ENCODE measurements at places on chromosomes 6 and 20. TPM values are rescaled to one million over a fixed set of nuclear protein-coding genes. Genes with fewer than 3 reads are reported as not detected.

- no peak for DNase-seq
These were observed 1.0 kb downstream of the PXDC1 start for GRCh38 chr6:3750317-3751076.

- no peak for DNase-seq
These were observed 66.4 kb downstream of the SSR1 start for GRCh38 chr6:7246401-7247178.

- DNase-seq: no peak
These were observed 75.3 kb downstream of the AIG1 start for GRCh38 chr6:143135797-143136561.

DNA sequence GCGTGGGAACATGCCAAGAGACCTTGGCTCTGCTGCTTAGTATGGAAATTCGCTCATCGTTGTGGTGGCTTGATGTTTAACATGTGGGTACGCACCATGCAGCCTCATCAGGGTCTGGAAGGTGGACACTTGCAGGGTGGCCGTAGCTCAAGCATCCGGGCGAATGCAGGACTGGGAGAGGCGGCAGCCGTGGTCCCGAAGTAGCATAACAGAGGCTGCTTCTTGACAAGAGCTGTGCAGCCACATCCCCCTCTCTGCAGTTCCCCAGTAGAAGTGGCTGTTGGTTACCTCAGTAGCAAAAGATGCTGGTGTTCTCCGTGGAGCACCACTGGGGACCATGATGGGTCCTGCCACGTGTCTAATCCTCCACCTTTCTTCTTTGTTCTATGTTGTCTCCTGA is 195.0 kb downstream of the THBS2 start:
- DNase-seq: no peak

GRCh38 chr6:132730560-132730959 is 16.7 kb upstream of the VNN1 start:
- no peak for DNase-seq

GRCh38 chr6:128097009-128097408 is 196.2 kb upstream of the THEMIS start:
- DNase-seq: no peak

DNA sequence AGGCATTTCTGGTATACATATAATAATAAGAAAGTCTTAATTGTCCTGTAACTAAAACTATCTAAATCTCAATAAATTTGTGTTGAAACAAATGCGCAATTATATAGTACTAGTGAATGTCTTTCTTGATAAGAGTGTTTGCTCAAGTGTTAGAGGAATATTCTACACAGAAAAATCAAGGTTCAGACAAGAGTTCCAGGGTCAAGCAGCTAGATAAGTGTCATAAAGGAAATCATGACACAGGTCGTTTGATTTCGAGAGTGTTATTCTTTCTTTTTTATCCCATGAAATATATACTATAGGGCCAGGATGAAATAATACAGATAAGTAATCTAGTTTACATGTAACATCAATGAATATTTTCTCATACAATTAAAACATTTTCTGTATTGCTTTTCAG is 366.1 kb downstream of the UTRN start:
- no peak for DNase-seq

DNA sequence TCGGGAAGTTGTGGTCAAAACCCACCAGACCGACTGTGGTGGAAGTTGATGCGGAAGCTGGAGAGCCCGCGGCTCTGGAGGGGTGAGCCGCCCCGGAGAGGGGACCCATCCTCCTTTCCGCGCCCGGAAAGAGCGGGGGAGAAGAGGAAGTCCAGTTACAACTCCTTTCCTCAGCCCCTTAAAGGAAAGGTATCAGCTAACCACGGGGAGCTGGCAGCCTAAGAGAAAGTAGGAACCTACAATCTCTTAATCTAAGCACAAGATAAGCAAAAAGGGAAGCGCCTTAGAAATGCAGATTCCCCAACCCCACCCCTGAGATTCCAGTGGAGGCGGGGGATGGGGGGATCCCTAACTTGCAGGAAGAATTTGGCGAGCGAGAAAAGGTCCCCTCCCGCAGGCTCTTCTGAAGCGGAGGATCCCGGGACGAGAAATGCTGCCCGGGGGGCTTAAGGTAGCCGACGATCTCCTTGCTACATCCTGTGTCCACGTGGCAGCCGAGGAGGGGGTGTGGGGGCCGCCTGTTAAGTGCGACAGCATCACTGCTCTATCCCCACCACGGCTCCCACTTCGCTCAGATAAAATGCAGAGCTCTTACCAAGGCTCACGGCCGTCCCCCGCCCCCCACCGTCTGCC is 87.5 kb downstream of the ZFP64 start:
- DNase-seq: no peak

DNA sequence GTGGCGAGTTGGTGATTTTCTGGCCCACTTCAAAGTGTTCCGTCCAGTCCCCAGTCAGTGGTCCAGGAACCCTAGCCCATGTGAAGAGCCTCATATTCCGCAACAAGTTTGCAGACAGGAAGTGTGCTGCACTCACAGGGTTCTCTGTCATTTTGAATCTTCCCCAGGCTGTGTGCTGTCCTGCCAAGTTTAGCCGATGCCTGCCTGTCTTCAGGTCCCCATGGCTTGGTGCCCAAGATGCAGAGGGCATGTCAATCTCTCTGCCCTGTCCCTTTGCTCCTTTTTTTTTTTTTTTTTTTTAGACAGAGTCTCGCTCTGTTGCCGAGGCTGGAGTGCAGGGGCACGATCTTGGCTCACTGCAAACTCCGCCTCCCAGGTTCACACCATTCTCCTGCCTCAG is 69.9 kb upstream of the ATXN1 start:
- DNase-seq: no peak

DNA sequence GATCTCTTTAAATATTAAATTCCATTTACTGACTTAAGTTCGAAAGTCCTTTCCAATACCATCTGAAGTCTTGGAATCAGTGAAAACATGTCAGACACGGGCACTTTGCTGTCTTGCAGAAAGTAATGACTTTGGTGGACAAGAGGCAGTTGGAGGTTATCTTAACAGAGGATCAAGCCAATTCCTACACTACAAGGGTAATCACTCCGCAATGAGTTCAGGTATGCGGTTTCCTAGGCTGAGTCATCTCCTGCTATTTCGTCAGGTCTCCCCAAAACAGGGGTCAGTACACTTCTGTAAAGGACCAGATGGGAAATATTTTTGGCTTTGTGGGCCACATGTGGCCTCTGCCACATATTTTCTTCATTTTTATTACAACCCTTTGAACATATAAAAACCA is 656.6 kb downstream of the KIF16B start:
- DNase-seq: no peak

DNA sequence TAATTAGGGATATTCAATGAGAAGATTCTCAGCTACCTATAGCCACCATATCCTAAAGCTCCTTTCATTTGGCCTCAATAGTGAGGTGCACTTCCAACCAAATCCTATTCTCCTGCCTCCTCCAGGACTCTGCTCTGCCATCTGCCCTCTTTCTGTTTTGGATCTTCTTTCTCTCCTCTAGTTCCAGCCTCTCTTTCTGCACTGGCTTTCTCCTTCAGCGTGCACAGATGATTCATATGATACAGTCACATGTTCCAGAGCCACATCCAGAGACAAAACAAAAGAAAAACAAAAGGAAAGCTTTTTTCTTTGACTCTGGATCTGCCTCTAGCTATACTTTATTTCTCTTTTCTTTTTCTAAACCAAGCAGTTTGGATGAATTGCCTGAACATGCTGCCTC is 531.9 kb upstream of the MAN1A1 start:
- DNase-seq: no peak

- DNase-seq: no peak
These were observed 389.5 kb upstream of the CDH4 start for GRCh38 chr20:60862601-60863000.

DNA sequence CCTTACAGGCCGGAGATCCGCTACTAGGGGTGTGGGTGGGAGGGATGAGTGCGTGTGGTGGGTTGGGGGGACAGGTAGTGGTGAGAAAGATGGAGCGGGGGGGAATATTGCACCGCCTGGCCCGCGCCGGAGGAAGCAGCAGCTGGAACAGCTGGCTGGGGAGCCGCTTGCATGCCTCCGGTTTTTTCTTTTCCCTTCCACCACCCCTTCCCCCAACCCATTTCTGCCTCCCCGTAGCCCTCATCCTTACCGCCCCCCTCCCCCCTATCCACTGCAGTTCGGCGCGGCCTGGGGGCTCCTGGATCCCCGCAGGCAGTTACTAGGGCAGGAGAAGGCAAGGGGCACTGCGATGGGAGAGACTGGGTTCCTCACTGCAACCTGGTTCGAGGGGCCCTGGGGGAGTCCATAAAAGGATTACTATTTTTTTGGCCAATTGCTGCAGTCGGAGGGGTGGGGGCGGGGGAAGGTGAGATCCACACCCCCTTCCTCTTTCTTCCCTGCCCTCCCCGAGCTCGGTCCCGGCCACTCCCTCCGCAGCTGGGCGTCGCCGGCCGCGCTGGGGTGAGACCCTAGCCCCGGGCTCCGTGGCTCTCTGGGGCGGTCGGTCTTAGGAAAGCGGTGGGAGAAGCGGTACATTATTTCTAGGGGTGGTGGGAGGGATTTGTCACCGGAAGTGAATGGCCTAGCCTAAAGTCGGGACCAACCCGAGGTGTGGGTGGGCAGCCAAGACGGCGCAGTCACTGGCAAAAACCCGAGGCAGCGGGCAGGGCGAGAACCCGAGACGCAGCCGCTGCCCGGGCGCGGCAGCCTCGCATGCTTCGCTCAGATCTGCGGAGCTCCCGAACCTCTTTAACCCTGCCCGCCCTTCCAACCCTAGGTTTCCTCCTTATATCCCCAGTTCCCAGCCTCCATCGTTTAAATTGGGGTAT is 824 bp upstream of the TBCC start:
- DNase-seq: no peak

- DNase-seq: no peak
These were observed 250.4 kb upstream of the KCNQ5 start for GRCh38 chr6:72371473-72371872.

GRCh38 chr6:20653085-20653479 is 118.8 kb downstream of the CDKAL1 start:
- no peak for DNase-seq

GRCh38 chr20:23086931-23087411 is 847 bp upstream of the CD93 start:
- DNase-seq: no peak

DNA sequence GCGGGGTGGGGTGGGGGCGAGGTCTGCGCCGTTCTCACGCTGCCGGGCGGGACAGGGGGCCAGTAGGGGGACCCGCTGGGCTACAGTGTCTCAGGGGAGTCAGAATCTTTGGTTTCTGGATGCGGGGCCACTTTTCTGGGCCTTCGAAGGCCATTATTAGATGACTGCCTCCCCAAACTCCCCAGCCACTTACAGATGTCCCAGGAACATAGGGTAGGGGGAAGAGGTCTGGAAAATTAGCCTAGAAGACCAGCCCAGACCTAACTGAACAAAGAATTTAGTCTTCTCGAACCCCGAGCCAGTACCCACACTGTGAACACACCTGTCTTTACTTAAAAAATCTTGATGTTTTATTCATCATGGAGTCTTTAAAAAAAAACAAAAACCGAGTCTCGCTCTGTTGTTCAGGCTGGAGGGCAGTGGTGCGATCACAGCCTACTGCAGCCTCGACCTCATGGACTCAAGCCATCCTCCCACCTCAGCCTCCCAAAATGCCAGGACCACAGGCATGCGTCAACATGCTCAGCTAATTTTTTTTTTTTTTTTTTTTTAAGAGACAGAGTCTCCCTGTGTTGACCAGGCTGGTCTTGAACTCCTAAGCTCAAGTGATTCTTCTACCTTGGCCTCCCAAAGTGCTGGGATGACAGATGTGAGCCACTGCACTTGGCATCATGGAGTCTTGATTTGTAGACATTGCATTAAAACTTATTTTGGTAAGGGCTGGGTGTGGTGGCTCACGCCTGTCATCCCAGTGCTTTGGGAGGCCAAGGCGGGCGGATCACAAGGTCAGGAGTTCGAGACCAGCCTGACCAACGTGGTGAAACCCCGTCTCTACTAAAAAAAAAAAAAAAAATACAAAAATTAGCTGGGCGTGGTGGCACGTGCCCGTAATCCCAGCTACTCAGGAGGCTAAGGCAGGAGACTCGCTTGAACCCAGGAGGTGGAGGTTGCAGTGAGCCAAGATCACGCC is 3.3 kb upstream of the SLC29A1 start:
- DNase-seq: no peak

- no peak for DNase-seq
These were observed 2.6 kb upstream of the BANF2 start for GRCh38 chr20:17697171-17697570.

GRCh38 chr20:57818418-57819181 is 108.8 kb upstream of the PMEPA1 start:
- no peak for DNase-seq

- no peak for DNase-seq
These were observed 1.9 kb upstream of the ULBP1 start for GRCh38 chr6:149961728-149962425.

Gene ZBTB2
- total RNA-seq: 6.8 TPM

Gene LTB
- total RNA-seq: 16.5 TPM

Gene KIAA1755
- 6.0 TPM for total RNA-seq

Gene MAFB
- 3.0 TPM for total RNA-seq

Gene PHACTR1
- total RNA-seq: 17.0 TPM

Gene MCCD1
- not detected for total RNA-seq

Gene PCED1A
- 22.7 TPM for total RNA-seq

Gene SYTL3
- total RNA-seq: 4.4 TPM

Gene CD24
- 6.4 TPM for total RNA-seq

Gene ZNF391
- 0.53 TPM for total RNA-seq

Measured in glomerular endothelial cell (primary cell).